DND-41 (cell line): ENCODE measurements at places on chromosomes 7 and 10.

DNA sequence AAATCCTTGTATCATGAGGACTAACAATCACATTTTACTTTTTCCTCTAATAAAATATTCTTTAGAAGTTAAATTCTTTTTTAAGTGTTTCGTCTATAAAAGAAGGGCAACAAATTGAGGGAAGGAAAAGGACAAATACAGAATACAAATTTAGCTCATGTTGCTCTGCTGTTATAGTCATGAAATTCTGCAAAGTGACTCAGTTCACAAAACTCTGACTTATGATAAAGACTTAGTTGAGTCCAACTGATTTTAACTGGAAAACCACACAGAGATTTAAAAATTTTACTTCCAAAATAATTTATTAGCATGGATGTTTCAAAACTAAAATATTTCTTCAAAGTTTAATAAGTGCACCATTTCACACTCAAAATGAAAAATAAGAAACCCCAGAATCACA is 75.0 kb upstream of the GPR22 start:
- no peak for DNase-seq

DNA sequence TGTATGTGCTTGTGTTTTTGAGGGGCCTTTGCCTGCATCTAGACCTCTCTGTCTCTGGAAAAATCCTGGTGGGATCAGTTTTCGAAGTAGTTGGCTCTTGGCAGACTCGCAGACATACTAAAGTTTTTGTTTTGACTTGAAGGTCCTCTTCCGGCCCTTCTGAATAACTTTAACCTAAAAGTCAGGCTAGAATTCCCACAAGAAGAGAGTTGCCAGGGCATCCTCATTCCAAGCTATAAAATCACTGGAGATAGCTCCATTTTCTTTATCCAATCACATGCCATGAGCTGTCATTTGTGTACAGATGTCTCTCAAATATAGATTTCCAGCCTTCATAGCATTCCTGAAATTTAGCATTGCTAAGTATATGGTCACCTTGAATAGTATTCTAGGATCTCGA is 967.8 kb downstream of the LRMDA start:
- DNase-seq, result no peak

GRCh38 chr7:102080019-102080433 is 206.6 kb upstream of the SH2B2 start:
- no peak for DNase-seq

- no peak for DNase-seq
These were observed 32.8 kb downstream of the PIK3AP1 start for GRCh38 chr10:96687317-96688012.

- no peak for DNase-seq
These were observed 86.5 kb downstream of the GSAP start for GRCh38 chr7:77329466-77330168.
